WTC11 (cell line): ENCODE measurements at places on chromosomes 11 and 22.

DNA sequence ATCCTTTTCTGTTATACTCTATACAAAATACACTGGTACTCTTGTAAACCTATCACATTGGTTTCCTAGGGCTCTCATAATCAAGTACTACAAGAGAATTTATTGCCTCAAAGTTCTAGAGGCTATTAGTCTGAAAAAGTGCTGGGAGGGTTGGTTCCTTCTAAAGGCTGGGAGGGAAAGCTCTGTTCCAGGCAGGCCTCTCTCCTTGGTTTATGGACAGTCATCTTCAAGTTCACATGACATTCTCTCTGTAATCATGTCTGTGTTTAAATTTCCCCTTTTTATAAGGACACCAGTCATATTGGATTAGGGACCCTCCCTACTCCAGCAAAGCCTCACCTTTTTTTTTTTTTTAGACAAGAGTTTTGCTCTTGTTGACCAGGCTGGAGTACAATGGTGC, 9.1 kb downstream of the SLC36A4 start:
- no peak for DNase-seq

GRCh38 chr11:122517403-122518379, 137.8 kb upstream of the UBASH3B start:
- DNase-seq, result no peak

DNA sequence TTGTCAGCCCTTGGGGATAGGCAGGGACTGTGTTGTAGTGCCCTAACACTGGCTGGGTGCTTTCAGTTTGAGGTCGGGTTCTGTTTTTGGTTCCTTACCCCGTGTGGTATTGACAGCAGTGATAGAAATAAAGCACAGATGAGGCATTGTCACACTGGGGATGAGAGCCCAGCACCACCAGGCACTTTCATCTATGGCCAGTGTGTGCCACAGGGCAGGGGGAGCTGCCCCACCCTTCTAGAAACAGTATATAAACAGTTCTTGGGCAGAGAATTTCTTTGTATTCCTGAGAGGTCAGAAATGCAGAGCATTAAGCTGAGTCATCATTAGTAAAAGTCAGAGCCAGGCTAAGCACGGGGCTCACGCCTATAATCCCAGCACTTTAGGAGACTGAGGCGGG, 23.1 kb upstream of the CDC42EP2 start:
- no peak for DNase-seq

- DNase-seq, result no peak
Observed at GRCh38 chr11:36340897-36341296, 44.8 kb downstream of the PRR5L start.

- no peak for DNase-seq
Observed at GRCh38 chr11:92141159-92141558, 83.5 kb upstream of the FAT3 start.

DNA sequence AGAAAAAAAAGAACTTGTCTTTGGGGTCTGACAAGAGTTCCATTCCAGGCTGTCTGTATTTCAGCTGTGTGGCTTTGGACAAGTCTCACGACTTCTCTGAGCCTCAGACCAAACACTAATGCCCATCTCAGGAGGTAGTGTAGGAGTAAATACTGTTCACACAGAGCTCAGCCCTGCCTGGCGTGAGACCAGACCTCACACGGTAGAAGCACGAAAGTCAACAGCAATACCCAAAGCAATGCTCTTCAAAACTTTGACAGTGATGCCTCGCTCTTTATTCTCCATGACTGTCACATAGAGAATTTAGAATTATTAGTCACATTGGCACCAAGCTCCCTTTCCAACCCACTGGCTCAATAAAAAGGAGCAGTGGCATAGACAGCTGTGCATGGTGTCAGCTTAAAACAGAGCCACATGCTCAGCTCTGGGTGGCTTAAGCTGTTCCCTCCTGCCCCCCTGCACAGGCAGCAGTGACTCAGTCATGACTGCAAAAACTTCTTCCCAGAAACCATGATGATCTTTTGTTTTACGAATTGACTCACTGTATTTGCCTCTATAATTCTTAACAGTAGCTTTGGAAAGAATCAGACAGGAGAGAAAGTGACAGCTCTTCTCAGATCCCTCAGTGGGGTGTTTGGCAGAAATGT, 74.0 kb upstream of the PHF21B start:
- DNase-seq, result no peak

GRCh38 chr11:127037001-127037400, 36.4 kb upstream of the KIRREL3 start:
- no peak for DNase-seq

DNA sequence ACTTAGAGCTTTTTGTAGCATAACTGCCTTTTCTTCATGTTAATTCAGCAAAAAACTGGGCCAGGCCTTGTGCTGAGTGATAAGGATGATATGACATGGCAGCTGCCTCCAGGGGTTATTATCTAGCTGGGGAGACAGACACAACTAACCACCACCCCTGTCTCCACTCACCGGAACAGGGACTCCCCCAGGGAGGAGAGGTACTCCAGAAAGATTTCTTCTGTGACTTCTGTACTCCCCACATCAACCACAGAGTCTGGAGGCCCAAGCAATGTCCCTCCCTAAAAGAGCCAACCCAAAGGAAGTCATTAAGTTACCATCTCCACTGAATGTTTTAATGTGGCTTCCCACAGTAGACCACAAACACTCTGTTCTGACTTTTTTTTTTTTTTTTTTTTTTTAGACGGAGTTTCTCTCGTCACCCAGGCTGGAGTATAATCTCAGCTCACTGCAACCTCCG, 14.3 kb upstream of the PMM1 start:
- DNase-seq, result no peak
